Esophagus muscularis mucosa (tissue), 4 donors: ENCODE measurements at places on chromosomes 2 and 18. TPM values are rescaled to one million over a fixed set of nuclear protein-coding genes. Genes with fewer than 3 reads are reported as not detected.

DNA sequence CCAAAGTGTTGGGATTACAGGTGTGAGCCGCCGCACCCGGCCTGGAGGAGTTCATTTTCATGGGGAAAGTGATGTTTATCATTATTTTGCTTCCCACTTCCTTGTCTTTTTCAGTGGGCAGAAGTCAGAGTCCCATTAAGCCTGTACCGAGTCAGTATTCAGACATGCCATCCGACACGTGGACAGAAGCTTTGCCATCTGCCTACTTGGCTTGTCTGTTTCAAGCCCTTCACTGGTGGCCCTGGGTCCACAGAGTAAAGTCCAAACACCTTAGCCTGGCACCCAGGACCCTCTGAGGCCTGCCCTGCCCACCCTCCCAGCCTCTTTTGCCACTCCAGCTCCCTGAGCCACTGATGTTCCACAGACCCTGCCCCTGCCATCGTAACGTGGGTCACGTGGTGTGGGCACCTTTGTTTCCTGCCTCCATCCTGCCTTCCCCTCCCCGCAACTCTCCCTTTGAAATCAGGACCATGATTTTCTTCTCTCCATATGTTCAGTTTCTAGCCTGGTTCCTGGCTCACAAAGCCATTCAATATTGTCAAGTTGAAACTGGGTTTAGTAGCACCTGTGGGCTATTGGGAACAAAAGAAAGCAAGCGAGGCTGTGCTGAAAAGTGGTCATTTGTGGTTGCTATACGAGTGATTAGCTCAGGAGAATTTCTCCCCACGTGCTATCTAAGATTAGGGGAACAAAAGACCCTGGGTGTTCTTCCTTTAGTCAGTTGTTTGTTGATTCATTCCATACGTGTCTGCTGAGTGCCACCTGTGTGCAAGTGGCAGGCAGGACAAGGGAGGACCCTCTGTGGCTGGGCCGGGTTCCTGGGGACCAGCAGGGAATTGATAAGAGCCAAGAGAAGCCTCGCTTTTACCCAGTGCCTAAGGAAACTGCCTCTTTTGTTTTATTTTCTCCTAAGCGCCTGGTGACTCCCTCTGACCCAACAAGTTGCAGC lies 5.1 kb upstream of the ODC1 start:
- DNase-seq, result no peak

- no peak for DNase-seq
Measured at GRCh38 chr2:209086761-209087160, 337.1 kb upstream of the MAP2 start.

DNA sequence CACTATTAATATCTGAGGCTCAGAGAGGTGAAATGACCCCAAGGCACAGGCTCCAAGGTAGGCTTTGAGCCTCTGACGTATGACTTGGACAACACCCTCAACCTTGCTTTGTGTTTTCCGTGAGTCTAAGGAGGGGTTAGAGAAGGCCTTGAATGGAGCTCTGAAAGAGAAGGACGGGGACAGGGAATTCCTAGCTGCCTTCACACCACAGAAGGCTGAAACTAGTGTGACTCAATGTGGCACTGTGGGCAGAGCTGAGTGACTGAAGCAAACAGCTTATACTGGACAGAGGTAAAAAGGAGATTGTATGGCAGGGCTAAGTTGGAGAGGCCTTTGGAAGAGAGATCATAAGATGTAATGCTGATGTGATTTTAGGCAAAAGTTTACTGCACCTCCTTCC lies 3.5 kb upstream of the NCK2 start:
- DNase-seq, result no peak

DNA sequence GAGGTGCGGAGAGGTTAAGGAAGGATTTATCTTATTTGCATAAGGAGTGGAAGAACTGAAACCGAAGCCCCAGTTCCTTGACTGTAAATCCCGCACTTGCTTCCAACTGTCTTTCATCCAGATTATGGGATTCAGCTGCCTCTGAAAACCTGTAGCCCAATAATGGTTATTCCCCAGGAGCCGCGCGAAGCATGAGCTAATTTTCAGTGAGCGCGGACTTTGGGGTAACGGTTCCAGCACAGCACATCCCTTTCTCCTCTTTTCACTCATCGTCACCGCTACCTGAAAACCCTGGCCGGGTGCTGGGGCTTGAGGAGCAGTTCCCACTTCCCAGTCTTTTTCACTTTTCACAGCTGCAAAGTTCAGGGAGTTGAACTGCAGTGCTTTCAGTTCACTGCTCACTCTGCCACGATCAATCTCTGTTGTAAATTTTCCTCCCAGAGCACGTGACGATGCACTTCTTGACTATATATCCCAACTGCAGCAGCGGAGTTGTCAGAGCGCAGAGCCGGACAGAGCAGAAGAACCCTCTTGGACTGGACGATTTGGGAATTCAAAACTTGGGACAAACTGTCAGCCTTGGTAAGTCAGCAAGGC lies at the start of gene KCNE4:
Gene KCNE4, plus strand, starts transcription at position 498 of the 597 bp plus-strand sequence. CDS start 641 bp downstream, outside the sequence.
- DNase-seq, result no peak

GRCh38 chr2:178448968-178449661 lies 1.9 kb downstream of the PRKRA start:
- no peak for DNase-seq

The SCN9A gene
- total RNA-seq, result 6.2 TPM

The LCT gene
- total RNA-seq, result not detected

The IL36RN gene
- total RNA-seq, result not detected
